Pancreas (tissue), 10 donors: ENCODE measurements at places on chromosomes 16 and 17. TPM values are rescaled to one million over a fixed set of nuclear protein-coding genes. Genes with fewer than 3 reads are reported as not detected.

GRCh38 chr16:84597528-84597896, 20.4 kb downstream of the COTL1 start:
- DNase-seq, result no peak
- H3K36me3 ChIP-seq, result no peaks in the 10 kb centered on the region
- no peaks in the 10 kb centered on the region for H3K27me3 ChIP-seq

Gene HIGD1B
- not detected for total RNA-seq

- H3K27ac ChIP-seq, result no peak overlapping the region
- no peaks in the 10 kb centered on the region for H3K27me3 ChIP-seq
- DNase-seq, result no peak
- H3K4me3 ChIP-seq, result no peak overlapping the region
- H3K4me1 ChIP-seq, result peaks cover 7% of the 10 kb centered on the region
Observed at GRCh38 chr17:27585153-27585681, 45.8 kb upstream of the LGALS9 start.

DNA sequence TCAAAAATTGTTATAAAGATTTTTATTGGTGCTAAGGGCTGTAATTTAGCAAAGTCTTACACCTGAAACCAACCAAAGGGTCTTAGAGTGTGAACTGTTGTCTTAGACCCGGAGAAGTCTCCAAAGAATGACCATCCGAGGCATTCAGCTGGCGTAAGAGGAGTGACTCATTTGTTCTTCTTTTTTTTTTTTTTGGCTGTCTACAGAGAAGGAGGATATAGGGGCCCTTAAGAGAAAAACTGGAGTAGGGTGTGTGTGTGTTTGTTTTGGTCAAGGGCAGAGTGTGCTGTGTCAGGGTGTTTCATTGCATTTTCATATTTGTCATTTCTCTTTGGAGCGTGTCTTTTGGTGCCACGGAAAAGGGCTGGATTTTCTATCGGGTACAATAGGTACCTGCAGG, 508.0 kb downstream of the WWOX start:
- H3K27ac ChIP-seq, result no peak overlapping the region
- H3K4me1 ChIP-seq, result no peaks in the 10 kb centered on the region
- no peak for DNase-seq
- no peaks in the 10 kb centered on the region for H3K27me3 ChIP-seq
- no peak overlapping the region for H3K4me3 ChIP-seq

Gene TSPOAP1
- total RNA-seq, result 8.7 TPM

GRCh38 chr17:76623271-76624146, 20.0 kb downstream of the ST6GALNAC1 start:
- peak; percentile 77 for DNase-seq
- H3K4me3 ChIP-seq, result no peak overlapping the region
- no peak overlapping the region for H3K27ac ChIP-seq
